ENCODE measurements at places on chromosomes 5 and 9. TPM values are rescaled to one million over a fixed set of nuclear protein-coding genes. Genes with fewer than 3 reads are reported as not detected.

DNA sequence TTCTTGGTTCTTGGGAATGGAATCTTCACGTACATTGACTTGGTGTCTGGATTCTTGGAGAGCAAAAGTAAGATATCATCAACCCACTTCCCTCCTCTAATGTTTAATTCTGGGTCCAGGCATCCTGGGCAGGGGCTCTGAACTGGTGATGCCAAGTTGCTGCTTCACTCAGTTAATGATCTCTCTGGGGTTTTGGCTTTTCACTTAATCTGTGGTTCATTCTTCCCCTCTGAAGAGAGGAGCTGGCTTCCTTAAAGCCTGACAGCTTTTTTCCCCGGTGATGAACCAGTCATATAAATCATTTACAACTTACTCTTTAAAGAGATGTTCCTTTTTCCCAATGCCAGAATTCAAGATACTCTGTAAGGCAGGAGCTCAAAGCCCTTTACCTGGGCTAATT, 65.9 kb downstream of the ARHGAP26 start:
- no peak for DNase-seq

- DNase-seq: no peak
These were observed 64.9 kb downstream of the SERINC5 start for GRCh38 chr5:80190960-80191359.

DNA sequence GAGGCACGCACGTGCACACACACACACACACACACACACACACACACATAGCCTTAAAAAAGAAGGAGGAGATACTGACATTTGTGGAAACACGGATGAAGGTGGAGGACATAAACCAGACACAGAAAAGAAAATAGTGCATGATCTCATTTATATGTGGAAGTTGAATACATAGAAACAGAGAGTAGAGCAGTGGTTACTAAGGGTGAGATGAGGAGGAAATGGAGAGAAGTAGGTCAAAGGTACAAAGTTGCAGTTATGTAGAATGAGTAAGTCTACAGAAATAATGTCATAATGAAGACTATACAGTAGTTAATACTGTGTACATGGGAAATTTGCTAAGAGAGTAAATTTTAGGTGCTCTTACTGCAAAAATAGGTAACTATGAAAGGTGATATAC, 412.2 kb upstream of the CDH9 start:
- DNase-seq: no peak

DNA sequence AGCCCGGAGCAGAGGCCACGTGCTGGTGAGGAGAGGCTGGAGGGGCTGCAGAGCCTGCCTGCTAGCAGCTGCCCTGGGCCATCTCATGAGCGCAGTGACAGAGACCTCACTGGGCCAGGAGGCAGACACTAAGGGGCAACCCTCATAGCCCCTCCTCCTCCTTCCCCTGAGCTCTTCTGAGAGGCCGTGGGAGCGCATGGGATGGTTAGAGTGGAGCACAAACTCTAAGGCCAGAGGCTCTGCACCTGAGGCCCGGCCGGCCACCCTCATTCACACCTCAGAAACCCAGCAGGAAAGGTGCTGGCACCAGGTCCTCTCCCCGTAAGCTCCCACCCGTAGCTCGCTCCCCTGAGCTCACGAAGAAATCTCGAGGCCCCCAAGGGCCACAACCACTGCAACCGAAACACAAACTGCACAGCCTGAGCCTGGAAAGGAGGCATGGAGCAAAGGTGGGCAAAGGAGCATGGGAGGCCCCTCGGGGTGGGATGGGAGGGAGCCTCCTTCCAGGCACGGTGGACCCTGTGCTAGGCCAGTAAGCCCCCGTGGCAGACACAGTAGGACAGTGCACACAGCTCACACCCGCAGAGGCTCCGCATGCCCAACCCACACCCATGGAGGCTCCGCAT, 17.7 kb downstream of the CAMSAP1 start:
- no peak for DNase-seq

DNA sequence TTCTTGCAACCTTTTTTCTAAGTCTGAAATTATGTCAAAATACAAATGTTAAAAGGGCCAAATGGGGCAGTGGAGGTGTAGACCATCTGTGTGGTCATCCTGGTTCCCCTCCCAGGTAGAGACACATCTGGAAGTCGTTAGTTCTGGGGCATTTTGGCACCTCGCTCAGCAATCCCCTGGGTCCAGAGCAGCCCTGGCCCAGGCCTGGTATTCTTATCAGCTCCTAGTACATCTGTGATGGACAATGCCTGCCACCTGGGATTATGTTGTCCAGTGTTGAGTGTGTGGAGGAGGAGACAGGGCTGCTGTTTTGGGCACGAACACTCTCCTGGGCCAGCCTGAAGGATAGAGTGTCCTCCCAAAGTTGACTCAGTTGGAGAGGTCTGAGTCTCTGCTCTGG, 74.8 kb downstream of the GADD45G start:
- no peak for DNase-seq

DNA sequence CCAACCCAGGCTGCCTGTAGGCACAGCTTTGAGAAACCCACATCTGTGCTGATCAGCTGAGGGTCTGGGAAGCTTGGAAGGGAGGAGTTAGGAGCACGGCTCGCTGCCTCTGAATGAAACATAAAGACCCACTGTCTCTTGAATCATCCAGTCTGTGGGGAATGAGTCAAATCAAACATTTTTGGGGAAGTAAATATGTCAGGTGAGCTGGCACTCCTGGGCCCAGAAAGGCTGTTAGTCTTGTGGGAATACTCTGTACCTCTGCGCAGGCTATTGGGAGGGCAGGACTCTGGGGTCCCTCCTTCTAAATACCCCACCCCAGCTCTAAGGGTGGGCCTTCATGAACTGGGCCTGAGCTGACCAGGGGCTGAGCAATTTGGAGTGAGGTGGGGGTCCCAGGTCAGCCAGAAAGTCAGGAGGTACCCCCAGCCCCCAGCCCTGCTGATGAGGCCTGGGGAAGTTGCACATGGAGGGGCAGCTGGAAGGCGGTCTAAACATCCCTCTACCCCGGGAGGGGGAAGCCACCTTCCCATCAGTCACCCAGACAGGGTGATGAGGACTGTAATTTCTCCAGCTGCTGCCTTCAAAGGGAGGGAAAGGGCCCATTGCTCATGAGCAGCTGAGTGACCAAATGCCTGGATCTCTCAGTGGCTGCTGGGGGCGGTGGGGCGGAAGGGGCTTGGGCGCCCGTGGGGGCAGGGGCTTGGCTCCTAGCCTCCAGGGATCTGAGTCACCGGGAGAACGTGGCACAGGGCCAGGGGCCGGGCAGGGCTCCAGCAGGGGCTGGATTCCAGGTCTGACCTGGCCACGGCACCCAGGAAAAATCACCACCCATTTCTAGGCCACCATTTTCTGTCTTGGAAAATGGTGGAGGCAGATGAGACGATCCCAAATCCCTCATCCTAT, 10.8 kb downstream of the FIBCD1 start:
- peak; percentile 63 for DNase-seq

DNA sequence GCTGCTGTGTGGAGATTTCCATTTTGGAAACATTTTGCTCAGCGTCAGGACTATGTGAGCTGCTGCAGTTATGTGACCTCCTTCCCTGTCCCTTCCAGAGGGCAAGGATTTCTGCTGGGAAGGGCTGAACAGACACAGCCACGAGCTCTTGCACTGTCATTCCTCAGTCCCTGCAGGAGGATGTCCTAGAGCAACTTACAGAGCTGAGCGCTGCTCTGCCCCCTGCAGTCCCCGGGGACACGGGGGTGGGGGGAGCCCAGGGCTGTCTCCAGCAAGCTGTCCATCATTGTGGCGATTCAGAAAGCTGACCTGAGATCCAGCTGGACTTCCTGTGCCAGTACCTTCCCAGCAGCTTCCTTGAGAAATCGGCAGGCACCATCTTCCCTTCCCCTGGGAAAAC, 28.0 kb upstream of the MAP1B start:
- DNase-seq: no peak

DNA sequence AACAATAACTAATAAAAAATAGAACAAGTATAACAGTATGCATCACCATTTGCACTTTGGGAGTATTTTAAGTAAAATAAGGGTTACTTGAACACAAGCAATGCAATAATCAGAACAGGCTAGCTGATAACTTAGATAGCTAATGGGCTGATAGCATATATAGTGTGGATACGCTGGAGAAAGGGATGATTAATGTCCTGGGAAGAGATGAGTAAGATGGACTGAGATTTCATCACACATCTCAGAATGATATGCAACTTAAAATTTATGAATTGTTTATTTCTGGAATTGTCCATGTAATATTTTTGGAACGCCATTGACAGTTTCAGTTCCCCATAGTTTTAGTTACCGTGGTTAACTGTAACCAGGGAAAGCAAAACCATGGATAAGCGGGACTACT, 173.6 kb downstream of the ISL1 start:
- no peak for DNase-seq

- peak; percentile 14 for DNase-seq
These were observed 51.7 kb upstream of the SEMA6A start for GRCh38 chr5:116626272-116626723.

DNA sequence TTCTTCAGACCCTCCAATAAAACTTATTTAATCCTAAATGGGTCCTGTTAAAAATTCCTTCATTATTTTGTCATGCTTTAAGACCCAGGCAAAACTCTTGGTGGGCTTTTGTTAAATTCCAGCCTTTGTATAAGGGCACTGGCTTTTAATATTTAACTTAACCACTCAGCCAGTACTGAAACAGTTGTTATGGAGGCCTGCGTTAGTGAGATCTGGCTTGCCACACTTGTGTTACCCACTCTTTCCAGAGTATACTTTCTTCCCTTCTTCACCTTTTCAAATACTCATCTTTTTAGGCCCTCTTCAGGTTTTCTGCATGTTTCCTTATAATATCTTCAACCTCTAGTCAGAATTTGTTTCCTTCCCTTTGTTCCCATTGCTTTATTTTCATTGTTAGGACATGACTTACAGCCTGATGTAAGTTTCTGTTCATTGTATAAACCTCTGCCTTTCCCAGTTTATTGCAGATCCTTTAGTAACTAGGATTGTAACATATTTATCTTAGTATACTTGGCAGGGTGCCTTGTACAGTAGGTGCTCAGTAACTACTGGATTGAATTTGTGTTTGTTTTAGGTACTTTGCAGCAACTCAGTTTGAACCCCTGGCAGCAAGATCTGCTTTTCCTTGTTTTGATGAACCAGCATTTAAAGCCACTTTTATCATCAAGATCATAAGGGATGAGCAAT, 48.8 kb downstream of the LNPEP start:
- no peak for DNase-seq

DNA sequence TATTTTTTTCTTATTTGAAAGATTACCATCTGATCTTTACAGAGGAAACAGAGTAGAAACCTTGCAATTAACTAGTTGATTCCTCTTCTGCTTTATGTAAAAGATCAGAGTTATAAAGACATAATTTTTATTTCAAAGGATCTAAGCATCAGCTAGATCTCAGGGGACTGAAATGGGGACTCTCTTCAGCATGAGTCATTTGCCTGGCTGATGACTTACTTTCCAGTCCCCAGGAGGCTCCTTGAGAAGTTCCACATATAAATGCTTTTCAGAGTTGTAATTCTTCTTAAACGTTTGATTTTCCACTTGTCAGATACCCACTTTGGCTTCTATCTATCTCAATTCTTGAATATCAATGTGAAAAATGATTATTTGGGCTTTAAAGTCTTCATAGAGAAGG, 389.4 kb downstream of the RAB3C start:
- no peak for DNase-seq

GRCh38 chr9:627336-627970, 214.0 kb upstream of the DMRT1 start:
- DNase-seq: no peak

DNA sequence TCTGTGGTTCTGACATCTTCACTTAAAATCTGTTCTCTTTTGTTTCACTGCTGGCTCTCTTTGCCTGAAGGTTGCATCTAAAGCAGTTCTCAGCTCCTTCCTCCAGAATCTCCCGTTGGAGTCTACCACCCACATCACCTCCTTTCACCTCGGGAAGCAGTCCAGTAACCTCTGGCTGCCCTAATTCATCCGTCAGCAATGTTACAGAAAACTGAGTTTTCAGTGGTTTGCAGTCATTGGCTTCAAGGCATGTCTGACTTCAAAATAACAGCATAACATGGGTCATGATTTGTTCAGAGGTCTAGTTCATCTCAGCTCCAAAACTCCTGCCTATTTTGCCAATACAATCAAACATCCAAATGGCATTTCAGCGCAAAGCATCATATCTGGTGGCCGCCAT, 107.7 kb downstream of the GOLPH3 start:
- no peak for DNase-seq

- DNase-seq: no peak
These were observed 56.3 kb downstream of the GPR21 start for GRCh38 chr9:123089790-123090189.

GRCh38 chr9:123453831-123454321, 97.9 kb downstream of the CRB2 start:
- no peak for DNase-seq

GRCh38 chr5:38670066-38670465, 113.6 kb upstream of the LIFR start:
- no peak for DNase-seq

DNA sequence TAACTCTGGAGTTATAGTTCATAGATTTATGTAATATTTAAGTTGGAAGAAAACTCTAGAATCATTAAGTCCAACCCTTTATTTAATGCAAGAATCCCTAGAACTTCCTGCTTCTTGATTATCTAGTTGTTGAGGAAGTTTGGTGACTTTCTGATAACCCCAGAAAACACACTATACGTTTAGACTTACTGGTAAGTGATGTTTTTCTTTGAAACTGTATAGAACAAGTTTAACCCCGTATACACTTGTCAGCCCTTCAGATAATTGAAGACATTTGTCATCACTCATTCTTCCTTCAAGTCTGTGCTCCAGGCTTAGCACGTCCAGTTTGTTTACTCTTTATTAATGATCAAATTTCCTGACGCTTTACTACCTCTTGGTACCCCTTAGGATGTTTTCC, 9.0 kb downstream of the NDUFS4 start:
- DNase-seq: no peak

GRCh38 chr5:83955916-83956315, 235.3 kb upstream of the HAPLN1 start:
- DNase-seq: peak; percentile 7

GRCh38 chr9:70534061-70534460, 119.6 kb upstream of the KLF9 start:
- DNase-seq: no peak

- no peak for DNase-seq
These were observed 4.2 kb upstream of the IRX2 start for GRCh38 chr5:2755681-2756171.

- no peak for DNase-seq
These were observed 90.7 kb downstream of the LPAR1 start for GRCh38 chr9:110947491-110948044.

DNA sequence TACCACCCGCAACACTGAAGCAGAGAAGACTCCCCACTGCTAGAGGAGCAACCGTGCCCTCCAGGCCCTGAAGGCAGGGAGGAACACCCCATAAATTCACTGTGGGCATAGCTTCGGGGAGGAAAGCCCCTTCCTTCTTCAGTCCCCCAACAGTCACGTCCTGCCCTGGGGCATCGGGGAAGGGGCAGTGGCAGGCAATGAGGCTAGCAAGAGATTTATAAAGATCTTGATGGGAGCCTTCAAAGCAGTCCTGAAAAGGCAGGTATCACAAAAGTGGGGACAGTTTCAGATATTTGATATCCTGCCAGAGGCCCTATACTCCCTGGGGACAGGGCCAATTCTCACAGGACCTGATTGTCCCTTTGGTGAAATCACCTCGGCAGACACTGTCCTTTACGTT, 16.9 kb upstream of the TRIM14 start:
- no peak for DNase-seq

- no peak for DNase-seq
These were observed 196.6 kb downstream of the MSX2 start for GRCh38 chr5:174920906-174921550.

The PKD2L2 gene
- not detected for total RNA-seq

The OSMR gene
- 23.4 TPM for total RNA-seq

The JADE2 gene
- 42.0 TPM for total RNA-seq

The ST8SIA4 gene
- not detected for total RNA-seq

The PFN3 gene
- not detected for total RNA-seq

The PRUNE2 gene
- total RNA-seq: 24.2 TPM

The SLC45A2 gene
- total RNA-seq: not detected

The RANBP17 gene
- total RNA-seq: 5.5 TPM

The MACROH2A1 gene
- 404 TPM for total RNA-seq
